ENCODE measurements at places on chromosomes 5 and 9.

DNA sequence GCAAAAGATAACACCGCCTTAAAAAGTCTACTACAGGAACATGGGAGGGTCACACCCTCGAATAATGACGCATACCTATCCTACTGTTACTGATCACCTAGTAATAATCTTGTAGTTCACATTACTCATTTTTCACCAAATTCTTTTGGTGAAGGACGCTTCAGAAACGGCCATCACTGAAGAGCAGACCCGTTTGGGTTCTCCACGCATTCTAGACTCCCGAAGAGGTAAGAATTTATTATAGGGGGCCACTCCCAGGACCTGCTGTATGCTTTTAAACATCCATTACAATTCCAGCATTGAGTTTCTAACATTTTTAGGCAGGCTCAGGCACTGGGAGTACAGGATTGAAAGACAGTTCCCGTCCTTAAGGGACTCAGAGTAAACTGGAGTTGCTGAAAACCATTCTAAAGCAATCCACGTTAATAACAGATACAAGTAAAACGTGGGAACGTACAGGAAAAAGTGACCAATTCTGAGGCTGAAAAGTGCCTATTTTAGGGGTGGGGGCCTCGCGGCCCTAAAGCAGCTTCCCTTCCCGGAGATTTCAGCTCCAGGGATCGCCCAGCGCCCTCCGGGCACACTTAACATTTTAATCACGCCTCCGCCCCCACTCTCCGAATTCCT is at the start of gene FER:
Gene FER (plus strand): TSS at position 124 of the 627 bp plus-strand sequence. CDS start 50,286 bp downstream, outside the sequence.
- peak; percentile 40 for DNase-seq

DNA sequence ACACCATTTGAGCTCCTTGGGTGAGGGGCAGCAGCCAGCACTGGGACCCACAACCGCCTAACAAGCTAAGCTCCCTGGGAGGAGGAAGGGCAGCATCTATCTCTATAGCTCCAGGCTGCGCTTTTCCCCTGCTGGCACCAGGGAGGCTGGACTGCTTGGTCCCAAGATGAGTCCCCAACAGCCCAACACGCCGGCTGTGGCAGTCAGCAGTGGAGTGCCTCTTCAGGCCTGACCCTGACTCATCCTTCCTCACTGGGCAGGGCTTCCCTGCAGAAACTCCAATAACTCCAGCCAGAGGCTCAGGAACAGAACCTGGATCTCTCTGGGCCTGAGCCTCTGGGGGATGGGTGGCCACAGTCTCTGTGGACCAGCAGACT is 113.7 kb upstream of the ADAMTS16 start:
- no peak for DNase-seq

DNA sequence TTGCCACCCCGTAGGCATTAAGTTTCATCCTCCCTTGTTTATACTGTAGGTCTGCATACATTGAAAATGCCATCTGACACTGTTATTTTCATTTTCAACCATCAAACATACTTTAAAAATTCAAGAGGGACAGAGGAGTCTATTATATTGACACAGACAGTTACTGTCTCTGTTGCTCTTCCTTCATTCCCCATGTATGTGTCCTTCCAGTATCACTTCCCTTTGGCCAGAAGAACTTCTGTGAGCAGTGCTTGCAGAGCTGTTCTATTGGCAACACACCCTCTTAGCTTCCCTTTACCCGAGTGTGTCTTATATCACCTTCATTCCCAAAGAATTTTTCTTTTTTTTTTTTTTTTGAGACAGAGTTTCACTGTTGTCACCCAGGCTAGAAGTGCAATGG is 42.8 kb downstream of the RASGEF1C start:
- no peak for DNase-seq

GRCh38 chr5:149378241-149378820 is 761 bp downstream of the IL17B start:
- DNase-seq = no peak

DNA sequence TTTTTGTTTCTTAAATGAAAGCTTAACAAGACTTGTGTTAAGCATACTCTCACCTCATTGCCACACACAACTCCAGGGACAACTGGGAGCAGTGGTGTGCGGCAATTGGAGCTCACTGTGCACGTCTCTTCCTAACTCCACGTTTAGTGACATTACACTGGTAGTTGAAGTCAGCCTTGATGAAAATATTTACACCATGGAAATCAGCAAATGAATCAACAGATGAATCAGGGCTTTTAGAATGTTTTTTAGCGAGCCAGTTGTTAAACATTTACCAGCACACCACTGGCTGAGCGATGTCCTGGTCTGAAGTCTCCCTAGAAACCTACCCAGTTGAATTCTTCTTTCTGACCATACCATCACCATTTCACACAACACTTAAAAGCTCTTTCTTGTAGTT is 67.3 kb downstream of the KLHL3 start:
- DNase-seq = no peak

Data from activated T-cell treated with anti-CD3 and anti-CD28 coated beads, Interleukin-2, amount 50 U/mL, for 24 hours (primary cell).